ENCODE measurements at places on chromosomes 13 and 19. TPM values are rescaled to one million over a fixed set of nuclear protein-coding genes. Genes with fewer than 3 reads are reported as not detected.

The C19orf33 gene
- total RNA-seq, result 3.3 TPM

GRCh38 chr19:20307127-20307526, 140.1 kb downstream of the ZNF486 start:
- no peaks in the 10 kb centered on the region for H3K27me3 ChIP-seq
- no peaks in the 10 kb centered on the region for H3K4me1 ChIP-seq
- no peak for DNase-seq
- H3K36me3 ChIP-seq, result no peaks in the 10 kb centered on the region
- H3K4me3 ChIP-seq, result no peak overlapping the region

DNA sequence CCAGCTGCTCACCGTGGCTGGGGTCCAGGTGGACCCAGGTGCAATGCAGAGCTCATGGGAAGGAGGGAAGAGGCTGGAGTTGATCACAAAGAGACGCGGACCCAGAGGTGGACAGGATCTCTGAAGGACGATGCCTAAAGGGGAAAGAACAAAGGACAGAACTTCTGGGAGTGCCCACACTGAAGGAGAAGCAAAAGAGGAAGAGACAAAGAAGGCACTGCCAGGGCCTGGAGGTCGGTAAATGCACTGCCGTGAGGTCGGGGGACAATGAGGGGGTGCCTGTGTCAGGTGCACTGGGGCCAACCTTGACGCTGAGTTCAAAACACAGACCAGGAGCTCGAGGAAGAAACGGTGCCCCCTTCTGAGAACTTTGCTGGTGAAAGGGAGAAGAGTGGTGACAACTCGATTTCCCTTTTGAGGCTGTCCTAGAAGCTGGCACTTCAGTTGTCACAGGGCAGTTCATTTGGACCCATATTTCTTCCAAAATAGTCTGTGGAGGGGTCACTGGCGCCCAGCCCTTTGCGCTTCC, 55.6 kb downstream of the GJA3 start:
- H3K27ac ChIP-seq, result no peak overlapping the region
- H3K4me3 ChIP-seq, result no peak overlapping the region
- H3K4me1 ChIP-seq, result peaks cover 10% of the 10 kb centered on the region
- DNase-seq, result no peak
- H3K27me3 ChIP-seq, result no peaks in the 10 kb centered on the region

- H3K27ac ChIP-seq, result no peak overlapping the region
- H3K4me3 ChIP-seq, result no peak overlapping the region
- DNase-seq, result no peak
- H3K36me3 ChIP-seq, result no peaks in the 10 kb centered on the region
- no peaks in the 10 kb centered on the region for H3K27me3 ChIP-seq
Observed at GRCh38 chr13:73991384-73991783, 142.8 kb downstream of the KLF12 start.

- no peak within 1 kb of the TSS for H3K4me3 ChIP-seq
- no peak for DNase-seq
- H3K27me3 ChIP-seq, result peaks cover 4% of the 10 kb centered on the region
- H3K4me1 ChIP-seq, result no peaks in the 10 kb centered on the region
- no peak within 1 kb of the TSS for H3K27ac ChIP-seq
- no peaks in the 10 kb centered on the region for H3K36me3 ChIP-seq
Observed at GRCh38 chr19:51142119-51142518, at the start of gene SIGLEC7. SIGLEC7 (plus strand) TSS chr19:51142301; CDS start chr19:51142370, 69 bp downstream.

DNA sequence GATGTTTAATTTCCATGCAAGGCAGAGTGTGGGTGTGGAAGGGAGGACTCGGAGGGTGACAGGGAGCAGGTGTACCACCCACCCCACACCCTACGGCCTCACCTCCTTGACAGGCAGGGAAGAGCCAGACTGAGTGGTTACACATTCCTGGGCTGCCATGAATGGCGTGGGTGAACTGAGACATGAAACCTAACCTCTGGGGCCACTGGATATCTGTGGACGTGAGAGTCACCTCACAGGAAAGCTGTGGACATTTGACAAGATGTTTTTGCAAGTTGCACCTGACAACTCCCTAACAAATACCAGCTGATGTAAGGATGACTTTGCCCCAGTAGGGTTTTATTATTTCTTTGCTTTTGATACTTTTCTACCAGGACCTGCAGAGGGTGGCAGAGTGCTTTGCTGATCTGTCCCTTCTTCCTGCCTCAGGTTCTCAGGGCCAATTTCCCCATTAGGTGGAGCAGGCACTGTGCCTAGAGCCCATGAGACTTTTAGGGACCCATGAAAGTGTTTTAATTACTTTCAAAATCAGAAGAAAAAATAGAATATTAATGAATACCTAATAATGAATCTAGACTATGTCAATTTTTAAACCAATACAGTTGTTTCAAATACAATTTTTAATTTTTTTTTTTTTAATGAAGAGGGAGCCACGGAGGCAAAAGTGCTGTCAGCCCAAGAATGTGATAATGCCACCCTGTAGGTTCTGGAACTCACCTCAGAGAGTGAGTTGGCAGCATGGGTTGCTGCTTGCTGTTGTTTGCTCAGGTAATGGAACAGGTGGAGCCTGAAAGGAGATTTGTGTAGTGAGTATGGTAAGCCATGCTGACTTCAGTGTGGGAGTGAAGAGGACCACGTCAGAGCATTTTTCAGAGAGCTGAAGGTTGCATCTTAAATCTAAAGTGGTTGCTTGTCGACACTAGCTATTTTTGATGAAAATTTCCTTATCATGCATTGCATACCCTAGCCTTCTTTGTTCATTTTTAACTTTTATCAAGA, 58.0 kb upstream of the CYSLTR2 start:
- no peaks in the 10 kb centered on the region for H3K36me3 ChIP-seq
- peak; percentile 79 for DNase-seq
- H3K4me1 ChIP-seq, result peaks cover 56% of the 10 kb centered on the region

- no peak overlapping the region for H3K27ac ChIP-seq
- no peaks in the 10 kb centered on the region for H3K36me3 ChIP-seq
Observed at GRCh38 chr13:76168661-76169060, 532.5 kb downstream of the LMO7 start.

GRCh38 chr13:37953696-37954095, 84.1 kb upstream of the TRPC4 start:
- H3K27ac ChIP-seq, result no peak overlapping the region
- no peaks in the 10 kb centered on the region for H3K36me3 ChIP-seq
- no peaks in the 10 kb centered on the region for H3K27me3 ChIP-seq

The KATNAL1 gene
- 13.9 TPM for total RNA-seq

The ADGRE2 gene
- 0.04 TPM for total RNA-seq

GRCh38 chr13:21673789-21674489, 3.1 kb downstream of the FGF9 start:
- no peak for DNase-seq
- no peak overlapping the region for H3K27ac ChIP-seq
- peaks cover 47% of the 10 kb centered on the region for H3K4me1 ChIP-seq
- H3K27me3 ChIP-seq, result peaks cover 13% of the 10 kb centered on the region
- H3K4me3 ChIP-seq, result peak overlapping the region; percentile 52

The IZUMO2 gene
- not detected for total RNA-seq

The SLITRK6 gene
- not detected for total RNA-seq

The RASL11A gene
- 3.2 TPM for total RNA-seq

- H3K4me3 ChIP-seq, result no peak overlapping the region
- no peaks in the 10 kb centered on the region for H3K27me3 ChIP-seq
- H3K27ac ChIP-seq, result no peak overlapping the region
Observed at GRCh38 chr13:92179223-92179622, 780.8 kb downstream of the GPC5 start.

GRCh38 chr19:3642296-3642695, 15.7 kb upstream of the CACTIN start:
- H3K27ac ChIP-seq, result no peak overlapping the region
- no peaks in the 10 kb centered on the region for H3K4me1 ChIP-seq
- H3K36me3 ChIP-seq, result peaks cover 3% of the 10 kb centered on the region
- no peak overlapping the region for H3K4me3 ChIP-seq
- H3K27me3 ChIP-seq, result no peaks in the 10 kb centered on the region

GRCh38 chr13:50905256-50905655, 4.3 kb upstream of the RNASEH2B start:
- no peaks in the 10 kb centered on the region for H3K27me3 ChIP-seq
- no peak overlapping the region for H3K27ac ChIP-seq
- H3K4me1 ChIP-seq, result 0 out of 2 replicates have a peak, but pooled peaks cover 7% of the 10 kb centered on the region
- no peak for DNase-seq

GRCh38 chr19:35355791-35356460, 2.3 kb upstream of the FFAR3 start:
- no peak overlapping the region for H3K27ac ChIP-seq
- no peak overlapping the region for H3K4me3 ChIP-seq
- peaks cover 54% of the 10 kb centered on the region for H3K4me1 ChIP-seq
- H3K36me3 ChIP-seq, result no peaks in the 10 kb centered on the region
- DNase-seq, result no peak
- no peaks in the 10 kb centered on the region for H3K27me3 ChIP-seq

The C19orf18 gene
- total RNA-seq, result 0.38 TPM
